Non-pigmented ciliary epithelial cell (primary cell): ENCODE measurements at places on chromosomes 11 and 22.

DNA sequence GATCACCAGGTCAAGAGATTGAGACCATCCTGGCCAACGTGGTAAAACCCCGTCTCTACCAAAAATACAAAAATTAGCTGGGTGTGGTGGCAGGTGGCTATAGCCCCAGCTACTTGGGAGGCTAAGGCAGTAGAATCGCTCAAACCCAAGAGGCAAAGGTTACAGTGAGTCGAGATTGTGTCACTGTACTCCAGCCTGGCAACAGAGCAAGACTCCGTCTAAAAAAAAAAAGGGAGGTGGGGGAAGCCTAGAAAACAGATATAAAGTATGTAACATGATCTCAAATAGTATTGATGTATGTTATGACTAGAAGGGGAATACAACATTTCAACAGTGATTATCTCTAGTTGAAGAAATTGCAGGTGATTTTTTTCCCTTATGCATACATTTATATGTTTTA is 61.4 kb downstream of the SLC1A2 start:
- no peak for DNase-seq

- peak; percentile 31 for DNase-seq
Observed at GRCh38 chr11:116294630-116295029, 478.2 kb downstream of the BUD13 start.

DNA sequence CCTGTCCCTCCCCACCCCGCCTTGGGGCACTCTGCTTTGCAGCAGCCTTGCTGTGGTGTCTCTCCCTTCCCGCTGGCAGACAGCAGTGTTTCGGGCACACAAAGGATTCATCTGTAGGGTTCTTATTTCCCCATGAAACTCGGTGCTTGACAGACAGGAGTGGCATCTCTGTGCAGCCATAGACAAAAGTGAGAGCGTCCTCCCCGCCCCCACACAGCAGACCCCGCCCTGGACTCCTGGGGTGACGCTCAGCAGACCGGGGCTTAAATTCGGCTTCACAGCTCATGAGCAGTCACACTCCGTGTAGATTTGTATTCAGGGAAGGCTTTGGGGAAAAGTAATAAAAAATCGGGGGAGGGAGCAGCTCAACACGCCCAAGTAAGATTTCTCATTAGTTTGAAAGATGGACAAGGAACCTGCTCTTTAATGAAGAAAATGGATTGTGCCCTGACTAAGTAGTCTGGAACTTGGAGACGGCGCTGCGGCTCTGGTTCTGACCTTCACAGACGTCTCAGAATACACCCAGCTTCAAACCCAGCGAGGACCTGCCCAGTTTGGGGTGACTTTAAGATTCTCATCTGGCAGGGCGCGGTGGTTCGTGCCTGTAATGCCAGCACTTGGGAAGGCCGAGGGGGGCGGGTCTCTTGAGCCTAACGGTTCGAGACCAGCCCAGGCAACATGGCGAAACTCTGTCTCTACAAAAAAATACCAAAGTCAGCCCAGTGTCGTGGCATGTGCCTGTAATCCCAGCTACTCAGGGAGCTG is 136.0 kb downstream of the CACNA1I start:
- DNase-seq = no peak

GRCh38 chr11:124093330-124093729 is 21.9 kb upstream of the VWA5A start:
- DNase-seq = no peak

GRCh38 chr11:123055191-123055901 is 6.6 kb downstream of the HSPA8 start:
- DNase-seq = no peak

DNA sequence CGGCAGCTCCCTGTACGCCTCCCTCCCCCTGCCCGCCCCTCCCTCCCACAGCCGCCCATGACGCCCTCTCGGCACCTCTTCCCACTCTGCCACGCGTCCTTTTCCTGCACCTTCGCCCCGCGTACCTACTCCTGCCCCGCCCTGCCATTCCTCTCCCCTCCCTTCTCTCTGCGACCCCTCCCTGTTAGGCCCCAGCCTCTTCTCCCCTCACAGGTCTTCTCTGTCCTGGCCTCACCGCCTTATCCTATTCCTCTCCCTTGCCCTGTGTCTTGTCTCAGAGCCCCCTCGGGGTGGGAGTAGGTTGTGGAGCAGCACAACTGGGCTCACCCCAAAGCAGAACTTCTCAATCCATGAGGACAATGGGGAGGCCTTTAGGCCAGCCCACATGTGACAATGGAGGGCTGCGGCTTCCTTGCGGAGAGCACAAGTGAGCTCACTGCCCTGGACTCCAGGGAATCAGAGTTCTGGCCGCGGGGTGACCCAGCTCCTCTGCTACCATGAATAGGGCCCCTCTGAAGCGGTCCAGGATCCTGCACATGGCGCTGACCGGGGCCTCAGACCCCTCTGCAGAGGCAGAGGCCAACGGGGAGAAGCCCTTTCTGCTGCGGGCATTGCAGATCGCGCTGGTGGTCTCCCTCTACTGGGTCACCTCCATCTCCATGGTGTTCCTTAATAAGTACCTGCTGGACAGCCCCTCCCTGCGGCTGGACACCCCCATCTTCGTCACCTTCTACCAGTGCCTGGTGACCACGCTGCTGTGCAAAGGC is 539 bp downstream of the SLC35C1 start:
- no peak for DNase-seq

DNA sequence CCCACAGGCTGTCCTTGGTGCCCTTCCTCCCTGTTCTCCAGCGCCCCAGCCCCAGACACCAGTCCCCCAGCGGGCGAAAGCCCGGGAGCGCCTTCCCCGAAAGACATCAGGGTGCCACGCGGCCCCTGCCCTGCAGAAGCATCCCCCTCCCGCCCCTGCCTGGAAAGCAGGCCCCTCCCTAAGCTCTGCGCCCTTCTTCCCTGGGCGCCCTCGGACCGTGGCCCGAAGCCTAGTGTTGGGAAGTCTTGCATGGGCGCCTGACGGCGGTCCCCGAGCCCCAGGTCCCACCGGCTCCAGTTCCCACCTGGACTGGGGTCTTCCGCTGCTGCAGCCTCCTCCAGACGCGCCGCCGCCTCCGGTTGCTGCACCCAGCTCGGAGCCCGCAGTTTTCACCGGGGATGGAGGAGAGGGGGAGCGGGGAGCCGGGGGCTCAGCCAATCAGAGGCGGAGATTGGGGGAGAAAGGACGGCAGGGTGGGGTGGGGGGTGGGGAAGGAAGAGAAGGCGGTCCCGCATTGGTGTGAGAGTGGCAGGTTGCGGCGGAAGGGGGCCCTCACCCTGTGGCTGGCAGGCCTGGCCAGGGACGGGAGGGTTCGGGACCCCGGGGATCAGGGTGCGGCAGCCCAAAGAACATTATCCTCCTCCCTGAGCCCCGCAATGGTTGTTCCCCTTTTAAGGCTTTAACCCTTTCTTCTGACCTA is at the start of gene THY1:
TSS of gene THY1 (minus strand) at position 364 of the 700 bp plus-strand sequence. CDS start 2,267 bp downstream, outside the sequence.
- DNase-seq = no peak

DNA sequence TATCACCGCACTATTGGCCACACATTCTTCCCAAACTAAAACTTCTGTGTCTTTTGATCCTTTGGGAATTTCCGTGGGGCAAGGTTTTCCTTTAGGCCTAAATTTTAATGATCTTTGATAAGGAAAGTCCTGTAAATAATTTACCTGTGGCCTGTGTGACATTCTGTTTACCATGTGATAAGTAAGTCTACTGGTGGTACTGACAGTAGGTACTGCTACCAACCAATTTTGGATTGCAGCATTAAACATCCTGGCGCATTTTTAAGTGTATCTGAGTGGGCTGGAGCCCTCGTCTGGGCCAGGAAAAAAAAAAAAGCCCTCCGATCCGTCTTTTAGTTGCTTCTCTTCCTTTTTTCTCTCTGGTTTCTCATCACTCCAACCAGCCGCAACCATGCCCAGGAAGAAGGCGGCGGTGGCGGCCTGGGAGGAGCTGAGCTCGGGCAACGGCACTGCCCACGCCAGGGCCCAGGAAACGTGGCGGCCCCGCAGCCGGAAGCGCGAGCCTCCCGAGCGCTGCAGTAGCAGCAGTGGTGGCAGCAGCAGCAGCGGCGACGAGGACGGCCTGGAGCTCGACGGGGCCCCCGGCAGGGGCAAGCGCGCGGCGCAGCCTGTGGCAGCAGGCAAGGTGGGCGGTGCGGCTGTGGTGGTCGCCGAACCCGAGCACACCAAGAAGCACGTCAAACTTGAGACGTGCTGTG is 33.6 kb downstream of the ASRGL1 start:
- DNase-seq = no peak

DNA sequence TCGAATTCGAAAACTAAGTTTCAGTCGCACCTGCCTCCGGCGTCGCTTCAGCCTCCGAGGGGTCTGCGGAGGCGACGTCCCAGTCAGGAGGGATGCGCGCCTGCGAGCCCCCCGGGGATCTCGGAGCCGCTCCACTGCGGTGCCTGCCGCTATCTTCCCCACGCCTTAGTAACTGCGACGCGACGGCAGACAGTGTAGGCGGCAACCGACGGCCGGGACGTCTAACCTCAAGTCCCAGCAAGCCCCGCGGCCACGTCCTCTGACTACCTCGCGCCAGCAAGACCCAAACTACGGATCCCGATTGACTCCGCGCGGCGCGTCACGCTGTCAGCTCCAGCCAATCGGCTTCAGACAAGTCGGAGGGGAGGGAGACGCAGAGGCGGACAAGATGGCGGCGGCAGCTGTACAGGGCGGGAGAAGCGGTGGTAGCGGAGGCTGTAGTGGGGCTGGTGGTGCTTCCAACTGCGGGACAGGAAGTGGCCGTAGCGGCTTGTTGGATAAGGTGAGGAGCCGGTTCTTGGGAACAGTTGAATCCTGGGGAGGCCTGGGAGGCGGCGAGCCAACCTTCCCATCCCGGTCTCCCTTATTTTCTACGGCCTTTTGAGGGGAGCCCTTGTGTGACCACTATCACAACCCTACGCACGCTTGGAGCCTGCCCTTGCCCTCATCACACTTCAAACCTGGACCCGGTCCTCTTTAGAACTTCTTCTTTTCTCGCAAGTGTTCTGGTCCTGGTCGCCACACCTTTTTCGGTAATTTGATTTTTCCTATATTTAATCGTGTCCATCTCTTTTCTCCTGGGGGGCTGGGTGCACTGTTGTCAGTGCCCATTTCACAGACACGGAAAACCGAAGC is at the start of the genes SPCS2 and XRRA1:
TSS of gene SPCS2 (plus strand) at position 369 of the 855 bp plus-strand sequence. CDS start at position 389, 20 bp downstream.
TSS of gene XRRA1 (minus strand) at position 194 of the 855 bp plus-strand sequence. CDS start 8,213 bp downstream, outside the sequence.
- peak; percentile 96 for DNase-seq

- no peak for DNase-seq
Observed at GRCh38 chr11:134634897-134635831, 223.1 kb upstream of the B3GAT1 start.

- no peak for DNase-seq
Observed at GRCh38 chr11:29333993-29334775, 682.6 kb downstream of the KCNA4 start.

GRCh38 chr11:77726524-77726923 is 88.9 kb upstream of the CLNS1A start:
- no peak for DNase-seq

- DNase-seq = no peak
Observed at GRCh38 chr11:18768978-18769377, 22.6 kb downstream of the PTPN5 start.

DNA sequence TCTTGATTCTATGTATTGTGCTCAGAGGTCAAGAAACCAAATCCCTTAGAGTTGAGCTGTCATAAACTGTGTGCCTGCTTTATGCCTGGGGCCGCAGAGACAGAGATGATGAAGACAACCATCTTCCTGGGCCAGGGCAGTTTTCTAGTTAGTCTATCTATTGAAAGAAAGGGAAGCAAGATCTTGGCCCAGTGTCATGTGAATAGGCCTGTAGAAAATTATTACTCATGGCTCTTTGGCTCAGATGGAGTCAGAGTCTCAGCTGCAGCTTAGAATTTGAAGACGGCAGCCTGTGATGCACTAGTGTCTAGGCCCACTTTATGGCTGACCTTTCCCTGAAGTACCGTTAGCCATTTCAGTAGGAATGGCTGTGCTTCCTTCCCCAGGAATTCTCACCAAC is 112.0 kb downstream of the DBX1 start:
- no peak for DNase-seq

GRCh38 chr11:69509846-69510390 is 28.5 kb downstream of the LINC01488 start:
- no peak for DNase-seq

DNA sequence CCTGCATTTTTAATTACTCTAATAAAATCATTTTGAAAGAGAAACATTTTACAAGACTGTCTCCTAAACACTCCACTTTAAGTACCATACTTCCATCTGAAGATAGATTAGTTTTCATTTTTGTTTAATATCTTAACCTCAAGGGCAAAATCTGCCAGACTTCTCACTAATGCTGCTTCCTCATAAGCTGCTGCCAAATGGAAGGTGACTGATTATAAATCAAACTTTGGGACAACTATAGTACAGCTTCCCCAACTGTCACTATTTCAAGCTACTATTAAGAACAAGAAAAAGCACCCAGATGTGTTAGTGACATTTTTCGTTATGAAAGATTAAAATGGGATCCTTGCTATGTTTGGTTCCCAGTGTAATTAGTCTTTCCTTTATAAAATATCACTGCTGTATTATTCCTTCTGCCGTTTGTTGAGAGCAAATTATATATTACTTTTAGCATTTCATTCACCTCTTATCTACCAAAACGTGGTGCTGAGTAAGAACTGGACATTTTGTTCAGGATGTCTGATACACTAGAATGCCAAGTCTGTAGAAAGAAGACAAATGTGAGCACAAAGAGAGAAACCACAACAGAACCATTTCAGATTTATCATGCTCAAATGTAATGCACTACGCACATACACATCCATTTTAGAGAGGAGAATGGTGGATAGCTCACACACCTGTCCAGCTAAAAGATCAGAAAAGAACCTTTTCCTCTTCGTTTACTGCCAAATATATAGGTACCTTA is 312.2 kb upstream of the C11orf87 start:
- no peak for DNase-seq

- no peak for DNase-seq
Observed at GRCh38 chr11:61554172-61554988, 26.5 kb downstream of the SYT7 start.

DNA sequence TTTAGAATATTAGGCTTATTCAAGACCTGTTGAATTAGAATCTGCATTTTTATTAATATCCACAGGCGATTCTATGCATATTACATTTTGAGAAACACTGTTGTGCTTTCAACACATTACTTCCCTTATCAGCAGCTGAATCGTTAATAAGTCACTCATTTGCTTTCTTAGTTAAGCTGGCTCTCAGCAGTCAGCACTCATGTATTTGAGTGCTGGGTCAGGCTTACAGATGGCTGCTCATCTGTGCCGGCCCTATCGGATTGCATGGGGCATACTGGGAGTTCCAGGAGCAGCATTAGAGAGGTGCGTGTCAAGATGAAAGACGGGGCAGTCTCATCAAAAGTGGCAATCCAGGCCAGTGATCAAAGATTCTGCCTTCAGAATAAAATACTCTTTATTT is 10.8 kb upstream of the OR51L1 start:
- no peak for DNase-seq
